ENCODE measurements at places on chromosomes 5 and 9.

GRCh38 chr9:119810645-119811429 is 441.6 kb upstream of the BRINP1 start:
- no peak for DNase-seq

DNA sequence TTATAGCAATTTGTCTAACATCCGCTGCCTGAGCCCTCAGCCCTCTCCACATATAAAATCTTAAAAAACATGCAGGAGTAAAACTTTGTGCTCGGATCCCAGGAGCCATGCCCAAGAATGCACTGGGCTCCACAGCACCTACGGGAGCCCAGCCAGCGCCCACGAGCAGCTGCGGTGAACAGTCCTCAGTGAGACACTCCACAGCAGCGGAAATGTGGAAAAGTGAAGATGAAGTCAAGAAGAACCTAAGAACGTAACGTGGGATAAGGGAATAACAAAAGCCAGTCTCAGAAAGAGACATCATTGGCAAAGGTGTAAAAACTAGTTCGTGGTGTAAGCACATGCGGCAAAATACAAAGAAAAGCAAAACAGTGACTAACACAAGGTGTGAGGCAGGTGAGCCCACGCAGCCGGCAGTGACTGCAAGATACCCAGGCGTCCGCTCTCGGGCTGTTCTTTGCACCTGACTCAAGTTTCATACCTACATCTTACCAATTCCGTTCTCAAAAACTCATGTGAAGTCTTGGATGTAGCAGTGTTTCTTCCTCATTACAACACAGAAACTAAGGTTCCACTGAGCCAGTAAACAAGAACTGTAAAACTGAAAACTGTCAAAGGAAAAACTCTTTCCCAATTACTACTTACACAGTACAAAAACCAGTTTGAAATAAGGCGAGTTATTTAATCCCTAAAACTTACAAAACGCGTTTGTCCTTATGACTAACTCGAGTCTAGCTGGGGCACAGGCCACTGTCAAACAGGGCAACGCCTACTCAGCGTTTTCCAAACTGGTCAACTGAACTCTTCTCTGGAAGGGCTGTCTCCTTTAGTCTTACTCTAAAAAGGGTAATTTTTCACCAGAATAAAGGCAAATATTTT is 1.7 kb downstream of the CAMSAP1 start:
- DNase-seq = peak; percentile 10

- no peak for DNase-seq
Measured at GRCh38 chr5:146582051-146582596, 66.1 kb upstream of the GPR151 start.

DNA sequence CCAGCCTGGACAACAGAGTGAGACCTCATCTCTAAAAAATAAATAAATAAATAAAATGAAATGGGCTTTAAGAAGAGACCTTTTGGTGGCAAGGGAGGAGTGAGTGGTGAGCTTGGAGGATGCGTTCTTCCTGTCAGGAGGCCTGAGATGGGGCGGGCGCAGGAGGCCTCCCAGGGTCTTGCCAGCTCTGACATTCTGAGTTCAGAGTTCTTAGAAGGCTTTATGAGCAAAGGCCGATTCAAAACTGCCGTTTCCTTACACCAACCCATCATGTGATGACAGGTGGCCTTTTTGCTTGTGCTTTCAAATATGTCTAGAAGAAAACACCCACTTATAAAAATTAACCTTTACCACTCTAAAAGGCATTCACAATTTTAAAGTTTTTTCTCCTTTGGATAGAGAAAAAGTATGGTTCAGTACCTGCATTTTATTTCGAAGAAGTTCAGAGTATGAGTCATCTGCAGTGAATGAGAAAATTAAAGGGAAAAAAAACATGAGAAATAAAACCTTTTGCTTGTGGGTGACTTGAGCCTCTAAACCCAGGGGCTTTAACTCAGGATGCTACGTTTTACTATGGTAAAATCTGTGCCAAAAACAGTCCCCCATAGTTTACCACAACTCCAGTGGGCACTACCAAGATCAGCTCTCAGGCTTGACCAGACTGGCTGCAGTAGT is 157.4 kb upstream of the OTULINL start:
- DNase-seq = no peak

DNA sequence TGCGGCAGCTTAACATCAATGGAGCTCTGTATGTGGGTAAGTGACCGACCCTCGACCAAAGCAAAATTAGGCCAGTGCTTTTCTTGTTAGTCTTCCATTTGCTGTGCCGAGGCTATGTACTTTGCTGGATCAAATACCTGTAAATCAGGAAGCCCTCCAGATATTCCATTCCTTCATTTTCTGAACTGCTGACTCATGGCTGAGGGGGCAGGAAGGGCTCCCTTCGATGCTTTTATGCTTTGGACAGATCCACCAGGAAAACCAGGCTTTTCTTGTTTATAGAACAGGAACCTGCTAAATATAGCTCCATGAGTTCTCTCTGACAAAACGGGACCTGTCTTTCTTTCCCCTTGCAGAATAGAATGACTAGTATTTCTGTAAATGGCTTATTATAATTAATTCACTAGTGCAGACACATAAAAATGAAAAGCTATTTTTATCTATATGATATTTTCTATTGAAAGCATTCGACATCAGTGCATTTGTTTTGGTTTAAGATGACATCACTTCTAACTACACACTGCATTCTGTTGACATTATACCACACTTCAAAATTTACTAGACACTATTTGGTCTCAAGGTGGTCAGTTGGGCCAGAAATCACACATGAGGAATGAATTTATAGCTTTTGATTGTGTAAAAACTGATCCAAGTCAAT is 93.3 kb downstream of the LIFR start:
- DNase-seq = no peak

DNA sequence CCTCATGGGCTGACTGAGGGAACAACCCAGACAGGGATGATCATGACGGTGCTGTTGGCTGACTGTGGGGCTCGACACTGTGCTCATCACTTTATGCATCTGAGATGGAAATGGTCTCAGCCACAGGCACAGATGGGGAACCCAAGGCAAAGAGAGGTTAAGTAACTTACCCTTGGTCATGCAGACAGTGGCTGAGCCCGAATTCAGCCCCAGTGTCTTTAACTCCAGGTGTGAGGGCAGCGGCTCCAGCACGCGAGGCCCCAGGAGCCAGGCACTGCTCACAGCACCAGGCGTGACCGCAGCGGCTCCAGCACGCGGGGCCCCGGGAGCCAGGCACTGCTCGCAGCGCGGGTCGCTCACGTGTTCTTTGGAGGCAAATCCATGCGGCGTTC is 45.3 kb upstream of the FCN1 start:
- DNase-seq = no peak

GRCh38 chr9:135295551-135296300 is 183.9 kb upstream of the PPP1R26 start:
- no peak for DNase-seq

- DNase-seq = no peak
Measured at GRCh38 chr9:116219686-116220085, 66.1 kb downstream of the PAPPA start.

DNA sequence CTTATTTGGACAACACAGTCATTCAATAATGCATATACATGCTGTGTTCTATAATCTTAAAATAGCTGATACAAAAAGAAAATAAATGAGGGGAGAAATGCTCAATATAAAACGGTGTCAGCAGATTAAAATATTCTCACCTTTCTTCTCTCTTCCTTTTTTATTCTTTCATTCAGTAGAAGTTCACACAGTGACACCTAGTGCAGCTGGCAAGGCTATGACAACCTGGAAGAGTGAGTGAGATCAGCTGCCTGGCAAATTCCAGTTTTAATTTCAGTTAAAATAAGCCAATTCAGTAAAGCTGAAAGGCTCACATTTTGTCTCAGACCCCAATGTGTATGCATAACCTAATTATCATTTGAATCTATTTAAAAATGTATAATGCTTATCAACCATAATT is 150.3 kb downstream of the RASEF start:
- no peak for DNase-seq

DNA sequence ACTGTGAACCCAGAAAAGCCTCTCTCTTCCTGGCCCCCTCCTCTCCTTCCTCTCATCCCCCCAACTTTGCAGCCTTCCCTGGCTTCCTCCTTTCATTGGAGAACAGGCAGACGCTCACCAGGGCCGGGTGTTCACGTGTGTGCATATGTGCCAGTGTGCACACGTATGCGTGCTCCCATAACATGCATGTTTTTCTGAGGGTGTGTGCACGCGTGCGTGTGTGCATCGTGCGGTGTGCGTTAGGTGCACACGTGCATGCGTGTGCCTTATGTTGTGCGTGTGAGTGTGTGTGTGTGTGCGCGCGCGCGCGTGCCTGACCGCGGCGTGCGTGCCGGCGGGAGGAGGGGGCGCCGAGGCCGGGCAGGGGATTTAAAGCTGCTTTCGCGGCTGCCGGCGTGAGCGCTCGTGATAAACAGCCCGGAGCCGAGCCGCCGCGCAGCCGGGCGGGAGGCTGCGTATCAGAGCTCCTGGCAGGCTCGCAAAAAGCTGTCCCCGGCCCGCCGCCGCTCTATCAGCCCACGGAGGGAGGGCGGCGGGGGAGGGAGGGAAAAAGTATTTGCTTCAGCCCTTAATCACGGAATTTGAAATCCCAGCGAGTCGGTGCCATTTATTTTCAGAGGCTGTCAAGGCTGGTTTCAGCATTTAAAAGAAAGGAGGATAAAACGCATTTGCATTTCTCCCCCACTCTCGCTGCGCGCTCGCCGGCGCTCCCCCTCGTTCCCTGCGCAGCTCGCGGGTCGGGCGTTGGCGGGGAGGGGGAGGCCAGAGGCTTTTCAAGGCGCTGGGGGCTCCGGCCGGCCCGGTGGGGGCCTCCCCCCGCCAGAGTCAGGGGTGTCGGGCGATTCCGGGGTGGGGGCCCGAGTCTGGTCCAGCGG is 183.9 kb downstream of the C9orf50 start:
- DNase-seq = peak; percentile 45

- DNase-seq = no peak
Measured at GRCh38 chr9:123485216-123485615, 129.2 kb downstream of the CRB2 start.

DNA sequence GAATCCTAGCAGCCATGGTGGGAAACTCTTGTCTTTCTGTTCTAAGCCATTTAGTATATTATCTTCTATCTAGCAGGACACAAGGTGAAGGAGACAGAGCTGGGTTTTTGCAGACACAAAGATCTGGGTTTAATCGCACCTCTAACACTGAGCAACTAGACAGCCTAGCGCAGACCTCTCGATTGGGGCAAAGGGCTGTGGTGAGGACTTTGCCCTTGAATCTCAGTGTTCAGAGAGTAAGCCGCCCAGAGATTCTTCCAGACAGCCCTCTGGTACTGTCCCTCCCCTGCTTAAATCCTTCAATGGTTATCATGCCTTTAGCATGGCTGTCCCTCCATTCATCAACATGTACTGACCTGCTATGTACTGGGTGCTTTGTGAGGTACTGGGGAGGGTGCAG is 128.1 kb downstream of the CRB2 start:
- no peak for DNase-seq

DNA sequence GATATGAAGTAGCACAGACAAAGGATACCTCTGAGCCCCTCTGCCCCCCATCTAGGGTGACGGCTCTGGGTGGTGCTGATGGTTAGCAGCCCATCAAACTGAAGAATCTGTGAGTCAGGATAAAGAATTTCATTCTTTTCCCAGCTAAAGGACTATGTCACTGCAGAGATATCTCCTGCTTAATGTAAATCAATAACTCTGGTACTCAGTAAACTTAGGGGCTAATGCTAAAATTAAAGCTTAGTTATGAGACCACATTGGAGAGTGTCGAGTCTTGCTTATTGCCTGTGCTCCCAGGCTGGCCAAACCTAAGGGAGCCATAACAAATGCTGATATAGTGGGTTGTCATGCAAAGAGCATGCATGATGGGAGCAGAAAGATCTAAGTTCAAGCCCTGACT is 25.6 kb upstream of the ACTBL2 start:
- no peak for DNase-seq

DNA sequence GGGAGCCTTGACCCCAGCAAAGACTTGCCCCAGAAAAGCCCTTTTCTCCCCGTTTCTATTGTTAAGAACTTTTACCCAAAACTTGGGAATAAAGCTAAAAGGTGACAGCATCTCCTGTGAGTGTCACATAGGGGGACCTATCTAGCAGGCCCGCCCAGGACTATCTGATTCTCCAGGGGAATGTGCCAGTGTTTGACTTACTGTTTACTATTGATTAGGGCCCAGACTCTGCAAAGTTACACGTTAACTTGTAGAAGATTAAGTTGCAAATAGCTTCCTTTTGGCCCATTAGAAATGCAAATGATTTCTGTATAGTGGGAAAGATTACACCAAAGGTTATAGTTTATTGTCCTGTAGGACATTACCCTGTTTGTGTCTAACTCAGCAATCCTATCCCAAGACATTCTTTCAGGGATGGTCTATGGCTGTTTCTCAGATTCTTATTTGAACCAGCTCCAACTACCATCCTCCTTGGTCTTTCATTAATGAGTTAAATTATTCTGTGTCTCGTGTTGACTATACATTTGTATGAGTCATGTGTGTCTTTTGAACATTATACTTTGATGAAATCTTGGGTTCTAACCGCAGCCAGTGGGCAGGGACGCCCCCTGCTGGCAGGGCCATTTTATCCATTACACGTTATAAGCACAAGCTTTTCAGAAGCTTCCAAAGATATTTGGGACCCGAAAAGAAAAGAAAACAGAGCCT is 60.7 kb downstream of the HRH2 start:
- no peak for DNase-seq

- peak; percentile 53 for DNase-seq
Measured at GRCh38 chr9:36407122-36407723, 7.2 kb upstream of the RNF38 start.

DNA sequence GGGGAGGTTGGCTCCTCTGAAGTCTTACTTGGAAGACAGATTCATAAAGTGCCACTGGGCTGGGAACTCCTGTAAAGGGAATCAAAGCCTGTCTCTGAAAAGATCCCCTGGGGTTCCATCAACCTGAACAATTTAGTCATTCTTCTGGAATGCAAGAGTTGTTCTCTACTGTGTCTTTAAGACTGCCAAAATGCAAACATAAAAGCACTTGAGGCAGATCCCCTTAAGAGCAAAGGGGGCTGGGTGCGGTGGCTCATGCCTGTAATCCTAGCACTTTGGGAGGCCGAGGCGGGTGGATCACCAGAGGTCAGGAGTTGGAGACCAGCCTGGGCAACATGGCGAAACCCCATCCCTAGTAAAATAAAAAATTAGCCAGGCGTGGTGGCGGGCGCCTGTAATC is 16.7 kb downstream of the CDKN2AIPNL start:
- no peak for DNase-seq

DNA sequence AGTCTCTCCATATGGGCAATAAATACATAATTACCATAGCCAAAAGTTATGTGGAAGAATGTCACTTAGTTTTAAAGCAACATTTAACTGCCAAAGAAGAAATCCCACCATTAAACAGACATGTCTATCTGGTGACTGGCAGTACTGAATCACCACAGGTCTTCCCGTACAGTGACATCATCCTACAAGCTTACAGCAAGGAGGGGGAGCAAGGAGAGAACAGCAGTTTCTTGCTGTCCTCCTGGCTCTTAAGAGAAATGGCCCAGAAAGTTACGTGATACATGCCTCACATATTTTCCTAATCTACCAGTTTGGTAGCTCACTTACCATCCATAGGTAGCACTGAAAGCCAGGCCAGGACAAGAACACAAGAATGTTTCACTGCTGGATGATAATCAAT is 671.0 kb downstream of the DMRTA1 start:
- no peak for DNase-seq

- peak; percentile 58 for DNase-seq
Measured at GRCh38 chr9:121636341-121636865, 15.0 kb upstream of the DAB2IP start.

All from nucleus accumbens (tissue), 56 donors.